ENCODE measurements at places on chromosomes 7 and 10.

DNA sequence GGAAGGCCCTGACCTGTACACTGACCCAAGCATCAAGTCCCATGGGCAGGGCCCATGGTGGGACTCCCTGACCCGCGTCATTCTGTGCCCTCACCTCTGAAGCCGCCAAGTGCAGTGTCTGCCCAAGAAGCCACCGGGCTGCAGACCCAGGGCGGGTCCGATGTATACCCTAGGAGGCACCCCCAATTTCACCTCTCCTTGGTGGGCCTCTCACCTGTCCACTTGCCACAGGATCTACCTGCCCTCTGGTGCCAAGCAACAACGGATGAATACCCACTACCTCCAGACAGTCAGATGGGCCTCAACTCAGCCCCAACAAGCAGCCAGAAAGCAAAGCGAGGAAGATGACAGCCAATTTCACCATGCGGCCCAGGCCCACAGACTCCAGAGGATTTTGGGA is 92.6 kb downstream of the CTBP2 start:
- no peak for DNase-seq

DNA sequence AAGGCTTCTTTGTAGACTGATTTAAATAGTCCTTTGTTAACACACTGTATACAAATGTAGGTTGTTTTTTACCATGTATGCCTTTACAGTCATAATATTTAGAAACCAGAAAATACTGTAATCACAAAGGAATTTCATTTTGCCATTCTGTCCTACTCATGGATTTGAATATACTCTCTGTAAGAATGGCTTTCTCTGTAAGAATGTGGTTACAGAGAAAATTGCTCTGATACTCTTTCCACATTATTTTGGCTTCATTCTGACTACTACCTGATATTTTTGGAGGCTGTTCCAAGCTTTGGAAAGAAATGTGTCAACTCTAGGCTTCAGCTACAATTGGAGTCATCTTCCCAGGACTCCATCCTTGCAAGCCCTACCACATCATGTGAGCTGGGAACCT is 23.5 kb downstream of the CH25H start:
- DNase-seq = no peak

GRCh38 chr7:30910411-30911073 is 1.1 kb upstream of the AQP1 start:
- DNase-seq = no peak

DNA sequence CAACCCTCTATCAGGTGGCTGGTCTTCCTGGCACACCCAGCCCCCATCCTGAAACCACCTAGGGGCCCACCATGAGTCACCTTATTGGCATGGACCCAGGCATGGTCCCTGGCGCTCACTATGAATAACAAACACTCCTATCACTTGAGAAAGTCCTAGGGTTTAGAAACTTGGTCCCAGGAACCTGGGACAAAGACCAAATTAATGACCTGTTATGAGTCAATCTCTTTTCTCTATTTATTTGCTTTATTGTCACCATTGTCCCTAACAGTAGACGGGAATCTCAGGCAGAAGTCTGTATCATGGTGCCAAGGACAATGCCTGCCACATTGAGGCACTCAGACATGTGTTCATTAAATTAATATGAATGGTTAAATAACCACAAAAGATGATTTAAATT is 599.6 kb upstream of the C7orf33 start:
- DNase-seq = no peak

GRCh38 chr10:126398924-126399323 is 10.6 kb upstream of the ADAM12 start:
- no peak for DNase-seq

DNA sequence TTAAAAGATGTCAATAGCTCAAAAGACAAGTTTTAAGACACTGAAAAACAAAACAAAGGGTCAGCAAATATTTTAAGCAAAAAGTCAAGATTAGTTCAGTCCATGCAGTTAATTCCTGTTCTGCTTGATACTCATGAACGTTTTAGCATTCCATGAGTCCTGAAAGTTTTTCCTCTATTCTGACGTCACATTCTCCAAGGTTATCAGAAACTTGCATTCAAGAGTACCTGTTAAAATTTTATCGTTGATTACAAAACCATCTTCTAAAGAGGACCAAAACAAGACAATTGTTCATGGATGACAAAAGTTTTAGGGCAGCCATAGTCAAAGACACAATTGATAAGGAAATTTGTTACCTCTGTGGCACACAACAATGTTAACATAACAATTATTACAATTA is 52.5 kb upstream of the VOPP1 start:
- no peak for DNase-seq

DNA sequence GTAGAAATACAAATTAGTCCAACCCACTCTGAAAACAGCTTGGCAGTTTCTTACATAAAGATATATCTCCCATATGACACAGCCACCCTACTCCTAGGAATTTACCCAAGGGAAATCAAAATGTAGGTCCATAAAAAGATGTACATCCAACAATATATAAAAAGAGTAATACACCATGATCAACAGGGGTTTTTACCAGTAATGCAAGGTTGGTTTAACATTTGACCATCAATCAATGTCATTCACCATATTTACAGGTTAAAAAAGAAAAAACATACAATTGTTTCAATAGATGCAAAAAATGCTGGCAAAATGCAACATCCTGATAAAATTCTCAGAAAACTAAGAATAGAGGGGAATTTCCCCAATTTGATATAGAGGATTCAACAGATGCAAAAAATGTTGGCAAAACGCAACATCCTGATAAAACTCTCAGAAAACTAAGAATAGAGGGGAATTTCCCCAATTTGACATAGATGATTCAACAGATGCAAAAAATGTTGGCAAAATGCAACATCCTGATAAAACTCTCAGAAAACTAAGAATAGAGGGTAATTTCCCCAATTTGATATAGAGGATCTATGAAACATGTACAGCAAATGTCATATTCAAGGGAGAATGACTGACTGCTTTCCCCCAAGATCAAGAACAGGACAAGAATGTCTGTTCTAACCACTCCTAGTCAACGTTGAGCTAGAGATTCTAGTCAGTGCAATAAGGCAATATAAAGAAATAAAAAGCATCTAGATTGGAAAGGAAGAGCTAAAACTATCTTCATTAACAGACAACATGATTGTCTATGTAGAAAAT is 13.7 kb downstream of the ADAP1 start:
- no peak for DNase-seq

DNA sequence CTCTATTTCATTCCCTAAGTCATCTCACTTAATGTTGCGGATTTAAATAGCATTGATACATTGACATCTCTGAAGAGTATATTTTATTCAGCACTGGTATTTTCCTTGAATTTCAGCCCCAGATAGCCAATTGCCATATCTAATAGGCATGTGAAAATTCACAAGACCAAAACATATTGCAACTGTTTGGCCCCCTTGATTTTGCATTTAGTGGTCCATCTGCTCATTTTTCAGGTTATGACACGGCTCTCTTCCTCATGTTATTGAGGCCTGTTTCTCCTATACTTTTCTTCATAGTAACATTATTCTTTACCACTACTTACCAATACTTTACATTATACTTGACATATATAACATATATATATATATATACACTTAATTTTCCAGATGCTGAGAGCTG is 43.7 kb downstream of the MKLN1 start:
- no peak for DNase-seq

DNA sequence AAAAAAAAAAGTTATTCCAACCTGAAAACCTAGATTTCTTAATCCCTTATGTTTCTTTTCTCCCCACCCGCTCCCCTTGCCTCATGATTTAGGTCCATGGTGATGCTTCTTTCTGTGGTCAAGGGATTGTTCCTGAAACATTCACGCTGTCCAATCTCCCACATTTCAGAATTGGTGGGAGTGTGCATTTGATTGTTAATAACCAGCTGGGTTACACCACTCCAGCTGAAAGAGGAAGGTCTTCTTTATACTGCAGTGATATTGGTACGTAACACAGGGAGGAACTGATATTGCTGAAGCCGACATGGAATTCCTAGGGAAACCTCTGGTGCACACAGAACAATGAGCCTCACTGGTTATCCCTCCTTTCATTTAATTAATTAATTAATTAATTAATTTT is 22.7 kb downstream of the DHTKD1 start:
- no peak for DNase-seq

GRCh38 chr10:33927347-33927746 is 592.9 kb upstream of the NRP1 start:
- no peak for DNase-seq

DNA sequence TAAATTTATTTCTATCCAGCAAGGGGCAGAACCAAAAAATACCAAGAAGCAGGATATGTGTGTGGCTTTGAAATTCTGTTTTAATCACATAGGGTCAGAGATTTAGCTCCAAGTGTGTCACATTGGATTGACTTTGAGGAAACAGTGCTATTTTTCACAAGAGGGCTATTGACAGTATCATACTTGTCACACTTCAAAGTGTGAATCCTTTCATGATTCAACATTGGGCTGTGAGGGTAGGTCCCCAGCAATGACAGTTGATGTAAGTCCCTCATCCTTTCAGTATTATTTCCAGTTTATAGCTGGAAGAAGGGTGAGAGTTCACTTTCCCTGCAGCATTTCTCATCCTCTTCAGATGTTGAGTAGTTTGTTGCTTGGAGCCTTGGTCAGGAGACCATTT is 7.4 kb downstream of the CCNY start:
- DNase-seq = no peak

DNA sequence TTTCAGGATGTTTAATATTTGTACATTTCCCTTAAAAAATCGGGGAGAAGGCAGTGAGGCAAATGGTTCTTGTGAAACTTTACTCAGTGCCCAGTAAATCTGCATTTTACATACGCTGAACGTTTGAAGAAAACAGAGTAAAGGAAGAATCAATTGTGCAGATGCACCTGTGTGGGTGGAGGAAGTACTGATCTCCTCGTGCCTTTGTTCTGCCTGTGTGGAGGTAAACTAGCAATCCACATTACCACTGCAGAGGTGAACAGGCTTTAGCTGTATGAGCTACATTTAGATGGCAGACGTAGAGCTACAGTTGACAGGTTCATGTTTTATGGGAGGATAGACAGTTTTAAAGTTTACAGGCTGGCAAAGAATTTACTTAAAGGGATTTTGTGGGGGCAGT is 62.7 kb upstream of the VIPR2 start:
- no peak for DNase-seq

DNA sequence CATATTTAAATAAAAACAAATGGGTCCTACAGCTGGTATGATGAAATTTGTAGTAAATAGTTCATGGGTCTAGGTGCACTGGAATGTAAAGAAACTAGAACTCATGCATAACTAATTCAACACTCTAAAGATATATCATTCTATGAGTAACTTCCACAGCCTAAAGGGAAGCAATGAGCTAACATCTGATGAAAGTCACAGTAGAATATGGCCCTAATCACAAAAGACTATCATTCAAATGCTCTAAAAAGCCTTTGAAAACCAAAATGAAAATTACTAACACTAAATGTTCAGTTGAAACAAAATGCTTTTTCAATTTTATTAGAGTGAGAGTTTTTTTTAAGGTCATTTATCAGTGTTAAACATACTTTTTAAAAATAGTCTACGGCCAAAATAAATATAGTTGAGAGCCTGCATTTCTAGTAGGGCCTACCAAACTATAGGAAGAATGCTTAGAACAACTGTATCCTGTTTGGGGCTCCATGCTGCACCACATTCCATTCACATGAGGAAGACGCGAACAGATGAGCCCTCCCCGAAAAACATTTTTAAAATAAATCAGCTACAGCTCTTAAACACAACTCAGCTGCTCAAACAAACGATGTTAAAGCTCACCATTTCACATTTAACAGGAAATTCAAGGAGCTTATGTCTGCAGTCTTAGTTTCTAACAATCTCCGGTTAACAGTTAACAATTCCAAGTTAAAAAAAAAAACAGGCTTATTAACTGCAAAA is 134.5 kb downstream of the NRBF2 start:
- peak; percentile 53 for DNase-seq

- no peak for DNase-seq
Measured at GRCh38 chr7:81025360-81025759, 106.5 kb upstream of the SEMA3C start.

- DNase-seq = no peak
Measured at GRCh38 chr7:110938165-110938564, 152.8 kb upstream of the LRRN3 start.

DNA sequence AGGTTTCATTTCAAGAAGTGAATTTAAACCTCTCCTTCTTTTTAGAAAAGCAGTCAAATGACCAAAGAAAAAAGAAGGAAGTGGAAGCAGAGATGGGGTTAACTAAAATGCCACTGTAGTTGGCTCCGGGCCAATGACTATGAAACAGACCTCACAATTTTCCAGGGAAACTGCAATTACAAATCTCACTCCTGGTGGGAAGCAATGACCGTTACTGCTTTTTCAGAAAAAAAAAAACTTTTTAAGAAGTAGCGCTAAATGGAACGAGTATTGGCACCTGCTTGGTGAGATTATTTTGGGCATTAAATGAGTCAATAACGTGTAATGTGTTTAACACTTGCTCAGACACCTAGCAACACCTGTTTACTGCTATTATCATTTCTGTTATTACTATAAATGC is 1.2 kb downstream of the SFRP4 start:
- DNase-seq = no peak

DNA sequence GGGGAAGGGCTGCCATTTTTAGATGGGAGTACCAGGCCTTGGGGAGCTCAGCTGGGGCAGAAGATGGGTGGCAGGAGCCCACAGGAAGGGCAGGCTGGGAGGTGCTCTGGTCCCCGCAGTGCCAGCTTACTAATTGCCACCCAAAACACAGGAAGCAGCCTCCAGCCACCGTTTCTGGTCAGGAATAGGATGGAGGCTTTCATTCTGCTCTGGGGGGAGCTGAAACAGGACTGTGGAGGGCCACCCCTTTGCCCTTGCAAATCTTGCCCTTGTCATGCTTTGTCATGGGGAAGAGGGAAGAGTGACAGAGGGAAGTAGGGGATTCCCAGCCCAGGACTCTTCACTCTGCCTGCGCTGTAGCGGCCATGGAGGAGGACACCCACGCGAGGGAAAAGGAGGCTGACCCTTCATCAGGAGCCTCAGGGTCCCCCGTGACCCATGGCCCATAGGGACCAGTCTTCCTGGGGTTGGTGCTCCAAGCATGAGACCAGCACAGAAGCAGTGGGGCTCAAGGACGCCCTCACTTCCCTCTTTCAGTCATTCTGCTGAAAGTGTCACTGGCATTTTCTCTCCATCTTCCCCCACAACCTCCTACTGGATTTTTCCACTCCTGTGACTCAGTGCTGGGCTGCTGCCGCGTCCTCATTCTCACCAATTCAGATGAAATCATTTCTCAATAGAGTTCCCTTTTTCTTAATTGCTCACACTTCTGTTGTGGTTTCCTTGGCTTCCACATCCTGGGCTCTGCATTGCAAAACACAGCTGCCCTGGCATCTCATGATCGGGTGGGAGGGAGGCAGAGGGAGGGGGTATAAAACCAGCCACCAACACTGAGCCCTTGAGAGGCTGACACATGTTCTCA is 61.9 kb downstream of the MKI67 start:
- DNase-seq = peak; percentile 85

- no peak for DNase-seq
Measured at GRCh38 chr10:96584035-96584434, 2.8 kb downstream of the TM9SF3 start.

GRCh38 chr10:132539431-132539839 is 1.8 kb downstream of the INPP5A start:
- DNase-seq = no peak

GRCh38 chr10:101094121-101094879 is 32.5 kb downstream of the KAZALD1 start:
- DNase-seq = no peak
